ENCODE measurements at places on chromosomes 2 and 18. TPM values are rescaled to one million over a fixed set of nuclear protein-coding genes. Genes with fewer than 3 reads are reported as not detected.

- no peaks in the 10 kb centered on the region for H3K4me1 ChIP-seq
- H3K36me3 ChIP-seq, result no peaks in the 10 kb centered on the region
- H3K27me3 ChIP-seq, result no peaks in the 10 kb centered on the region
- DNase-seq, result no peak
- no peak overlapping the region for H3K27ac ChIP-seq
Observed at GRCh38 chr2:20474757-20475566, 28.1 kb downstream of the RHOB start.

GRCh38 chr2:72695676-72696075, 130.2 kb downstream of the EXOC6B start:
- no peak overlapping the region for H3K27ac ChIP-seq
- H3K27me3 ChIP-seq, result no peaks in the 10 kb centered on the region
- H3K4me1 ChIP-seq, result peaks cover 4% of the 10 kb centered on the region
- no peak for DNase-seq
- no peak overlapping the region for H3K4me3 ChIP-seq
- no peaks in the 10 kb centered on the region for H3K36me3 ChIP-seq

DNA sequence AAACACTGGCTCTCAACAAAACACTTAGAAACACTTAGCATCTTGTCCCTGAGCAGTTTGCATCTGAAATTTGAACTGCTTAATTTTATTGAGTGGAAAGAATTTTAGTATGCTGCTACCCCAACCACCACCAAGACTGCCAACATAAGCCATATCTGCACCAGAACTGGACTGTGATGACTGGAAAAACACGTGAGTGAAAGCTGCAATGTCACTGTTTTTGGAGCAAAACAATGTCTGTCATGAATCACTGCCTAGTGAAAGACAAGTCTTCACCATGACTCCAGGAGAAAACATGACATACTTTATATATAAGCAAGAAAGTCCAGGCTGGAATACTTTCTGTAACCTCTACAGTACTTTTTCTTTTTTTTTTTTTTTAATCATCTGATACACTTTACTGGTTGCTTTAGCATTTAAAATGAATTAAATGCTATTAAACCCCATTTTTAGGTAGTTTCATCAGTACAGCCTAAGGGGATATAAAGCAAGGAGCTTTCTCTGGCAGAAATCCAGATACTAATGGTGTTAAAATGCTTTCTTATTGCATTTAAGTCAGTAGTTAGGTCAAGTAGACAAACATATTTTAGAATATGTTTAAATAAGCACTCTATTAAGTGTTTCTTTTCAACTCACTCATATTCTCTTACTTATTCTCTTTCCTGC, 2129.4 kb upstream of the PIK3C3 start:
- no peak overlapping the region for H3K4me3 ChIP-seq
- no peaks in the 10 kb centered on the region for H3K27me3 ChIP-seq
- H3K4me1 ChIP-seq, result no peaks in the 10 kb centered on the region

ARHGAP28 gene
- polyA plus RNA-seq, result 10.8 TPM

DNA sequence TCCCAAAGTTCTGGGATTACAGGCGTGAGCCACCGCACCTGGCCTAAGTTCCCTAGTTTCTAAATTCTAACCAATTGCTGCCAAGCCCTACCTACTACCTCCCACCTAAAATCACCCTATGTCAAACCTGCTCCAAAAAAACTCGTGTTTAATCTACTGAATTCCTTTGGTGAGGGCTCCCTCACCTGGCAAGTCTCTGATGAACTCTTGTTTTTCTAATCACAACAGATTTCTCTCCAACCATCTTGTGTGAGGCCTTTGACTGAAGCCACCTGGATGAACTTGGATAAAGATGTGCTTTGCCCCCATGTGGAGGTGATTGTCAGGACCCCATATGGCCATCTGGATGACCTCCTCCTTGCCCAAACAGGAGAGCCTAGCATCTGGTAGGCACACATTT, 17.4 kb upstream of the SLC35G4 start:
- no peak overlapping the region for H3K27ac ChIP-seq
- no peaks in the 10 kb centered on the region for H3K36me3 ChIP-seq
- no peak overlapping the region for H3K4me3 ChIP-seq

DNA sequence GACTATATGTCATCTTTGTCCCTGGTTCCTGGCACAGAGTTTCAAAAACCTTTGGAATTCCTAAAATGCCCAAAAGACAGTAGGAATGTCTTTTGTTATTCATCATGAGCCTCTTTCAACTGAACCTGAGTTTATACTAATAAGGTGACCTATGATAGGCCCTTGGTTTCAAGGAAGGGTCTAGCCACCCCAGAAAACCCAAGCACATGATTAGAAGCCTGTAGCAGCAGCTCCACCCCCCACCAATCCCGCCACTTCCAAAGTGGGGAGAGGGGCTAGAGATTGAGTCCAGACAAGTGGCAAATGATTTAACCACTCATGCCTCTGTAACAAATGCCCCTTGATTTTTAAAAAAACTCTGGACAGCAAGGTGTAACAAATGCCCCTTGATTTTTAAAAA, 56.8 kb downstream of the ADD2 start:
- no peaks in the 10 kb centered on the region for H3K36me3 ChIP-seq
- DNase-seq, result no peak
- H3K27me3 ChIP-seq, result no peaks in the 10 kb centered on the region
- H3K4me1 ChIP-seq, result no peaks in the 10 kb centered on the region
- no peak overlapping the region for H3K4me3 ChIP-seq
- no peak overlapping the region for H3K27ac ChIP-seq

CARF gene
- 2.1 TPM for polyA plus RNA-seq

GRCh38 chr2:201983174-201983573, 50.5 kb upstream of the FZD7 start:
- no peak for DNase-seq
- no peak overlapping the region for H3K4me3 ChIP-seq
- no peaks in the 10 kb centered on the region for H3K36me3 ChIP-seq
- no peaks in the 10 kb centered on the region for H3K27me3 ChIP-seq
- no peak overlapping the region for H3K27ac ChIP-seq

MORN2 gene
- polyA plus RNA-seq, result 18.8 TPM

IL36RN gene
- polyA plus RNA-seq, result not detected

- no peaks in the 10 kb centered on the region for H3K27me3 ChIP-seq
- H3K4me3 ChIP-seq, result no peak overlapping the region
- no peaks in the 10 kb centered on the region for H3K4me1 ChIP-seq
- no peaks in the 10 kb centered on the region for H3K36me3 ChIP-seq
- no peak overlapping the region for H3K27ac ChIP-seq
- no peak for DNase-seq
Observed at GRCh38 chr18:72830109-72830508, 37.7 kb downstream of the NETO1 start.

DNA sequence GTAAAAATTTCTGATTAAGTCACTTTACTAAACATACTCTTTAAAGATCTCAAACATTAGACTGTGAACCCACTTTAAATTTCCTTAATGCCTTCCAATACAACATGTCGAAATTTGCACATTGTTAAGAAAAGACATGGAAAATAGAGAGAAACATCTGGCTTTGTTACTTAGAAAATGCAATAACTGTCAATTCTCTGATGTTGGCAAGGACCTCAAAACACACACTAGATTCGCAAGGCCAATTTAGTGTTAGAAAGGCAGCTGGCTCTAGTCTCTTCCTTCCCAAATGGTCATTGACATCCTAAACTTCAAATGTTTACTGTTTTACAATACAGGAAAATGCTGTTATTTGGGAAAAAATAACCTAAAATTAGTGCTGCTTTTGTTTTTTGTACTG, 110.6 kb downstream of the UPP2 start:
- no peak for DNase-seq
- H3K27ac ChIP-seq, result no peak overlapping the region
- no peaks in the 10 kb centered on the region for H3K4me1 ChIP-seq
- no peaks in the 10 kb centered on the region for H3K36me3 ChIP-seq
- no peaks in the 10 kb centered on the region for H3K27me3 ChIP-seq

DNA sequence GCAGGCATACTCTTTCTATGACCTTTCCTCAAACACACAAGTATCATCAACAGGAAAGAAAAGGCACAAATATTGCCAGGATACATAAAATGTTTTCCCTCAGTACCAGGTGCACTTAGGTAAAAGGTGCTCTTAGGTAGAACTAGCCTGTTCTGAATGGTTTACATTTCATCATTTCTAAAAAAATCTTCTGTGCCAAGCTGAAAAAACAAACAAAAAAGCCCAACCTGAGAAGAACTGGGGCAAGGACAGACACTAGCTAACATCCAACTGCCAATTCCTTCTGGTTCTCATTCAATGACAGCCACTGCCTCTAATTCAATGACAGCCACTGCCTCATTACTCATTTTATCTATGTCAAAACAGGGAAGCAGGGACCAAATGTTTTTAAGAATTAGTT, 68.5 kb downstream of the SPIRE1 start:
- H3K4me1 ChIP-seq, result no peaks in the 10 kb centered on the region

FAM210A gene
- polyA plus RNA-seq, result 4.3 TPM

AQP12A gene
- polyA plus RNA-seq, result 4.6 TPM

DNA sequence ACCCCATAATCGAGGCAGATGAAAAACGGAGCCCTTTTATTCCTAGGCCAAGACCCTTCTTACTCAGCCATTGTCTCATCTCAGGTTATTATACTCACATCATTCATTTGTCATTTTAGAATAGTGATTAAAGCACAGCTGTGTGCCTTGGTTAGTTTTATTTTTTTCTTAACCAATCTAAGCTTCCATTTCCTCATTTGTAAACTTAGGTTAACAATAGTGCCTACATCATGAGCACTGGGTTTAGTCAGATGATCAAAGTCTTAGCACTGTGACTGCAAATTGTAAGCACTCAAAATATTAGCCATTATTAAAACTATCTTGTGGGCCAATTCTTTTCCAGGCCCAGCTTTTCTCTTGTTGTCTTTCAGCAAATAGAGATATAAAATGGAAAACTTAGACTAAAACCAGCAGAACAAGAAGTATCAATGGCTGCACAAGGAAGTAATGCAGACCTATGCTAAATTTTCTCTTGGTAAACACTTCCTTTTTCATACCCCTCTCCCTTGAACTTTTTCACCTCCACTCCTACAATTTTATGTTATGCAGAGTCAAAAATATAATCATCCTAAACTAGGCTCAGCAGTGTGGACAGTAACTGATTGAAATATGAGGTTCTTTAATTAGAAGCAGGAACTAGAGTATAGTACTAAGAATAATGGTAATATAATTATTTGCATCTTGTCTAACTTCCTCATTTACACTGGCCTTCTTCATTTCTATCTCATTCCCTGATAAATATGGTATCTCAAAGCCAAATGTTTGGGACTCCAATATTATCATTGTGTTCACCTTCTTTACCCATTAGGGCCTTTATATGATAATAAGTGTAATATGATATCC, 21.5 kb upstream of the GALNT3 start:
- no peak for DNase-seq
- no peaks in the 10 kb centered on the region for H3K4me1 ChIP-seq
- no peak overlapping the region for H3K27ac ChIP-seq
- no peak overlapping the region for H3K4me3 ChIP-seq
- no peaks in the 10 kb centered on the region for H3K36me3 ChIP-seq
- H3K27me3 ChIP-seq, result no peaks in the 10 kb centered on the region

DNA sequence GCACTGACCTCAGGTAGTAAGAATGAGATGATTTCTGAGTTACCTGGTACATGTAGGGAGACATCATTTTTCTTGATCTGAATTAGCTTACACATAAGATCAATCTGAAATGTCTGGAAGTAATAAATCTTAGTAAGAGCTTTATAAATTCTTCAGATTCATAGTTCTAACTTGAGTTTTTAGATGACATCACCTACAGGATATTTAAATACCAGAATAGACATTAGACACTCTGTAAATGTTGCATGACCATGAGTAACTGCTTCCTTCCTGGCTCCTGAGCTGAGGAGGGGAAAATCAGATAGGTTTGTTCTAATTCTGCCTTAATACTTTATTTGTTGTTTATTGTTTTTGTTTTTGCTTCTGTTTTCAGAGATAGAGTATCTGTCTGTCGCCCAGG, 181.8 kb downstream of the PHLPP1 start:
- no peak overlapping the region for H3K27ac ChIP-seq
- H3K36me3 ChIP-seq, result peaks cover 32% of the 10 kb centered on the region
- peaks cover under 1% of the 10 kb centered on the region for H3K4me1 ChIP-seq
- H3K27me3 ChIP-seq, result no peaks in the 10 kb centered on the region
- DNase-seq, result no peak
- H3K4me3 ChIP-seq, result no peak overlapping the region

DNA sequence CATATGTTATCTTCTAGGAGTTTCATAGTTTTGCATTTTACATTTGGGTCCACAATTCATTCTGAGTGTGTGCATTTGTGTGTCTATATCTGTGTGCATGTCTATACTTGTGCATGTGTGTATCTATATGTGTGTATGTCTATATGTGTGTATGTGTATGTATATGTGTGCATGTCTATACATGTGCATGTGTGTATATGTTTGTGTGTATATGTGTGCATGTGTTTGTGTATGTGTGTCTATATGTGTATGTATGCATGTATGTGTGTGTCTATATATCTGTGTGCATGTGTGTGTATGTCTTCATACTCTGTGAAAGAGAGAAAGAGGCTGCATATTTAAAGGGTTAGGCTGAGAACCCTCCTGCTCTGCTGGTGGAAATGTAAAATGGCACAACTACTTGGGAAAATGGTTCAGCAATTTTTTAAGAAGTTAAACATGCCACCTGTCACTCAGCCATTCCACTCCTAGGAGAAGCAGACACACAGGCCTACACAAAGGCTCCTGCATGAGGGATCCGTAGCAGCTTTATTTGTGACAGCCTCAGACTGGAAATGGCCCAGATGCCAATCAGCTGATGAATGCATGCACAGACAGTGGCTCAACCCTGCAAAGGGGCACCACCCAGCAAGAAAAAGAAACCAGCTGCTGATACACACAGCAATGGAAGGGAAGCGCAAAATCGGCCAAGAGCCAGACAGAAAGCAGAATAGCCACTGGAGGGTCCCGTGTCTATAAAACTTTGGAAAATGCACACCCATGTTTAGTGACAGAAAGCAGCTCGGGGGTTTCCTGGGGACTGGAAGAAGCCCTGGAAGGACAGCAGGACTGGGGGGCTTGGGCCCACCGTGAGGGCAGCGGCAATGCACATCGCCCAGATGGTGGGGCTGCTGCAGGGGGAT, 146.8 kb downstream of the SEPTIN10 start:
- H3K4me3 ChIP-seq, result no peak overlapping the region
- DNase-seq, result no peak
- H3K27ac ChIP-seq, result no peak overlapping the region
- H3K36me3 ChIP-seq, result no peaks in the 10 kb centered on the region
- H3K27me3 ChIP-seq, result no peaks in the 10 kb centered on the region

MARCHF4 gene
- polyA plus RNA-seq, result 0.27 TPM

GPR55 gene
- 0.69 TPM for polyA plus RNA-seq

SULT6B1 gene
- not detected for polyA plus RNA-seq

GRCh38 chr18:52163478-52163877, 176.5 kb upstream of the DCC start:
- H3K36me3 ChIP-seq, result no peaks in the 10 kb centered on the region
- H3K4me1 ChIP-seq, result no peaks in the 10 kb centered on the region
- H3K27me3 ChIP-seq, result no peaks in the 10 kb centered on the region
- H3K4me3 ChIP-seq, result no peak overlapping the region
- DNase-seq, result no peak

GREB1 gene
- 1.8 TPM for polyA plus RNA-seq

GRCh38 chr2:133888107-133888506, 319.8 kb upstream of the NCKAP5 start:
- no peak overlapping the region for H3K4me3 ChIP-seq
- no peak overlapping the region for H3K27ac ChIP-seq
- H3K36me3 ChIP-seq, result no peaks in the 10 kb centered on the region

DTNA gene
- 0.45 TPM for polyA plus RNA-seq

All from small intestine (tissue), 16 donors.